ENCODE measurements at places on chromosomes 5 and 9.

- DNase-seq: no peak
Observed at GRCh38 chr5:116038817-116039216, 6.5 kb downstream of the ARL14EPL start.

- no peak for DNase-seq
Observed at GRCh38 chr9:38066914-38067858, 1.8 kb downstream of the SHB start.

- DNase-seq: no peak
Observed at GRCh38 chr5:16879650-16880049, 56.4 kb downstream of the MYO10 start.

DNA sequence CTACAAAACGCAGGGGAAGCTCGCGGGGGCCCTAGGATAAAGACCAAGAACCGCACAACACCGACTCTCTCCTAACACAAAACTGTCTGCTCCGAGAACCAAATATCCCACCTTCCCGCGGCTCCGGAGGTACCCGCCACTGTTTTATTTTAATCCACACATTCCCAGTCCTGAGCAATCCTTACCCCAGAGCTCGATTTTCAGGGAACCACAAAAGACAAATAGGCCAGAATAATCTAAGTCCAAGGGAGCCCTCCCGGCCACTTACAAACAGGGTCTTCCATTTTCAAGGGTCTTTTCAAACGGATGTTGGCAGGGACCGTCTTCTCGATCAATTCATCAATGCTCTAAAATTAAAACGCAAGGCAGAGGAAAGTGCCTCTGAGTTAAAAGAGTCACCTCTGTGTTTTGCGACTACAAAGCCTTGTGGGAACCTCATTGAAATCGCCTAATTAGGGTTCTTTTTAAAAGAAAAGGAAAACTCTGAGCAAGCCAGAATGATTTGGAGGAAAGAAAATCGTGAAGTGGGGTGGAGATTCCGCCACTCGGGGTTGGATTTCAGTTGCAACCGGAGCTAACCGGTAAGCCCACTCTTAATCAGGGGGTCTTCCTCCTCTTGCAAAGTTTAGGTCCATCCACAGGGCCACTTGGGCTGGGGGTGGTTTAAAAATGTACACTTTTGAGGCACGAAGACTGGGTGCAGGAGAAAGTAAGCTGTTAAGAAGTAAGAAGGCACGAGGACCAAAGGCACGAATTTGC, 1.0 kb downstream of the GLDC start:
- no peak for DNase-seq

DNA sequence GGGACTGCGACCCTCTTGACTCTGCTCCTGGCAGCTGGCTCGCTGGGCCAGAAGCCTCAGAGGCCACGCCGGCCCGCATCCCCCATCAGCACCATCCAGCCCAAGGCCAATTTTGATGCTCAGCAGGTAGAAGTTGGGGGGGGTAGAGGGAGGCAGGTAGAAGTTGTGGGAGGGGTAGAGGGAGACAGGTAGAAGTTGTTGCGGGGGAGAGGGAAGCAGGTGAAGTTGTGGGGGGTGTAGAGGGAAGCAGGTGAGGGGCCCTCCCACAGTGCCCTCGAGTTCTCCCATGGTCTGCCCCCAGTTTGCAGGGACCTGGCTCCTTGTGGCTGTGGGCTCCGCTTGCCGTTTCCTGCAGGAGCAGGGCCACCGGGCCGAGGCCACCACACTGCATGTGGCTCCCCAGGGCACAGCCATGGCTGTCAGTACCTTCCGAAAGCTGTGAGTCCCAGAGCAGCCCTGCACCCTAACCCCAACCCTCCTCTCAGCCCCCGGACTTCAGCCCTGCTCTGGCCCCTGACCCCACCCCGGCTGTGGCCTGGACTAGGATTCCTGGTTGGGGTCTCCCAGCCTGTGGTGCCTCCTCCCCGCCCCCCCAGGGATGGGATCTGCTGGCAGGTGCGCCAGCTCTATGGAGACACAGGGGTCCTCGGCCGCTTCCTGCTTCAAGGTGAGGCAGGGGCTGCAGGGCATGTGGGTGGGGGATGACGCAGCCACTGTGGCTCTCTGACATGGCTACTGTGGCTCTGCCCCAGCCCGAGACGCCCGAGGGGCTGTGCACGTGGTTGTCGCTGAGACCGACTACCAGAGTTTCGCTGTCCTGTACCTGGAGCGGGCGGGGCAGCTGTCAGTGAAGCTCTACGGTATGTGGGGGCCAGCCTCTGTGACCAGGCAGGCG, 537 bp downstream of the C8G start:
- no peak for DNase-seq

DNA sequence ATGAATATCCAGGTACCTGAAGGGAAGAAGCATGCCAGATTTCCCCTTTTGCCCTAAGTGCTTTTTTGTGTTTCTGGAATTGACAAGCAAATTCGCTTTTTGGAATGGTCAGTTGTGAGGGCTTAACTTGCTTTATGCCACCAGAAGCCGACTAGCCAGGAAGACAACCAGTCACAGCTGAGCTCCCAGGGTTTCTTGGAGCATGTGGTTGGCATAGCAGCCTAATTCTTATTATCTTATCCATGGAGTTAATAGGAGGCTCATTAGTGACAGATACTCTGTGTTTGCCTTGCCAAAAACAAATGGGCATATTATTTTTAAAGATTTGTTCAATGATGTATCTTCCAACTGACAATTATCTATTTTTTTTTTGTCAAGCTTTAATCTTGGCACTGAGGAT, 500.7 kb downstream of the PTPRD start:
- DNase-seq: no peak

GRCh38 chr5:33271606-33272005, 169.2 kb upstream of the TARS1 start:
- no peak for DNase-seq

- no peak for DNase-seq
Observed at GRCh38 chr5:133775584-133776304, 163.4 kb upstream of the FSTL4 start.

GRCh38 chr5:109316634-109317033, 93.1 kb downstream of the PJA2 start:
- DNase-seq: peak; percentile 24

- DNase-seq: no peak
Observed at GRCh38 chr5:14686517-14686916, 22.0 kb downstream of the OTULIN start.

DNA sequence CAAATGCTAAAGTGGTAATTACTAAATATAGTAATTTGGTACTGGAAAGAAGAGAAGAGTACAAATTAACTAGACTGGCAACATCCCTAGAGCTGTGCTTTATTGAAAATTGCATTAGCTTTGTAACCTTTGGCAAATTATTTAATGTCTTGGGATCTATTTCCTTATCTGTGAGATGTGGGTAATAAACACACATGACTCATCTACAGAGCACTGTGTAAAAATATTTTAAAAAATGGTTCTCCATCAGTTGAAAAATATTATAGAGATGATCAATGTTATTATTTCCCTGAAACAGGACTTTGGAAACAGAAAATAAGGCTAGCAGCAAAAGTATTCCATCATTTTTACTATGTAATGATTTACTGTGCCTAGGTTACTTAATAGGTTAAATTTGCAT, 1698.8 kb upstream of the CDH9 start:
- no peak for DNase-seq

- no peak for DNase-seq
Observed at GRCh38 chr9:117122953-117123352, 291.9 kb downstream of the ASTN2 start.

GRCh38 chr5:113735751-113736150, 222.3 kb downstream of the YTHDC2 start:
- DNase-seq: no peak

DNA sequence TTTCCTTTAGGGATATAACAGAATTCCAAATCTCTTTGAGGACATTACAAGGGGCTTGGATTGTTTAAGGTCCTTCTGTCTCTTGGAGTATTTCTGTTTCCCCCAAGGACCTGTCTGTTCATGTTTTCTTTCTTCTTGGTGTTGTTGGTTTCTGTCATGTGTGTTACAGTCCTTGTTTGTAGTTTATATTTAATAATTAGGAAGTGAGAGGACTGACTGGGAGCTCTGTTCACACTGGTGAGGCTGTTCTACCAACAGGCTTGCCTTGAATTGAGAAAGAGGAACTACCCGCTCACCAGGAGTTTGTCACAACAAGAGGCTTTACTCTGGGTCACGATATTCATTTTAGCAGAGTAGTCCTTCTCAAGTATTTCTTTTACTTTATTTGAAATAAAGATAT, 119.2 kb upstream of the SV2C start:
- no peak for DNase-seq

GRCh38 chr5:125583321-125584139, 837.1 kb upstream of the ZNF608 start:
- no peak for DNase-seq

DNA sequence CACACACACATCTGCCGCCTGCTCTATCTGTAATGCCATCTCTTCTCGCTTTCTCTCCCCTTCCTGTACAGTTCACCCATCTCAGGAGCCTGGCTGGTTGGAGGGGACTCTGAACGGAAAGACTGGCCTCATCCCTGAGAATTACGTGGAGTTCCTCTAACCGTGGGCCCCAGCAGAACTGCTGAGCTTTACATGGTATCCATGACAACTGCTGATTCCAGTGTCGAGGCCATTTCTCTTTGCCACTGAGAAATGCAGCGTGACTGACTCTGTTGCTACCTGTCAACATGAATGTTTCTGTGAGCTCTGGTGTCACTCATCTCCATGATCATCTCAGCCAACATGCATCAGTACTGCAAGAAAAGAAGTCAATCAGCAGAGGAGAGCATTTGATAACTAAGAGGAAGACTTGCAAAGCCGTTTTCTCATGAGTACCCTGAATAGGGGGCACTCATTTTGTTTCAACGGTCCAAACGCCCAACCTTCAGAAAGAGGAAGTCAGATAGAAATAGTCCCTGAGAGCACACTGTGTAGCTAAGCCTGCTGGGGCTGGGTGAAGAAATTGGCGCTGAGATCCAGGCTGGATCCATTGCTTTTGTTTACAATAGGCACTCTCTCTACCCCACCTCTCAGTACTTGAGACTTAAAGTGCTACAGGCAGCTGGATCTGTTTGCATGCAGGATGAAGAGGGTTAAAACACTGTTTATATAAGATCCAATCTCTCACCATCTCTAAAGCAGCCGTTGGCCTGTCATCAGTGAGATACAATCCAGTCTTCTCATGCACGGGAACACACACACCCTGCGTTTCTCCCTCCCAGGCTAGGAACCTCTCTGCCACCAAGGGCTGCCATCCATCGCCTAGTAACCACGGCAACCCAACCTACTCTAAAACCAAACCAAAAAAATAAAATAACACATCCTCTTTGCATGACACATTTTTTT, 180.9 kb downstream of the NR3C1 start:
- DNase-seq: no peak

- peak; percentile 81 for DNase-seq
Observed at GRCh38 chr5:55868846-55869245, 17.7 kb downstream of the IL31RA start.

DNA sequence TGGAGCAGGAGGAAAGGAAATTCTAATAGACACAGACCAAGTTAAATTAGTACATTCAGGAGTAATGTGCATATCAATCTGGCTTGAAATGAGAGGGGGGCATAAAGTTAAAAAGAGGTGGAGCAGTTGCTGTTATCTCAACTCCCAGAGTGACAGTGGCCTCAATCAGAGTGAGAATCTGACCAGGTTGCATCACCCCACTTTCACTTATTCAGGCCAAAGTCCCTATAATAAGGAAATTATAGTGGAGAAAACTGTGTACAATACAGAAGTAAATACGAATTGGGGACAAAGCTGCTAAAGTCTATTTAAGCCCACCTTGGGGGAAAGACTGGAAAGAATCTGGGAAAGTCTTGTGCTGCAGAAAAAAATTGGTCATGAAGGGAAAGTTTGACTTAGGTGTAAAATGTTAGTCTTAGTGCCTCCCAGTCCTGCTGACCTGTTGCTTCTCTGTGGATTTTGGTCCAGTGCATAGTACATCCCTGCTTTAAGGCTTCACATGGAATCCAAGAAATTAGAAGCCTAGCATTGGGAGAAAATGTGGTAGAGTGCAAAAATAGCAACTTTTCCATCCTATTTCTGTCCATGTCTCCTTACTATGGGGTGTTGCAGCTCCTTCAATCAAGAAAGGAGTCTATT, 27.9 kb downstream of the MROH2B start:
- no peak for DNase-seq

DNA sequence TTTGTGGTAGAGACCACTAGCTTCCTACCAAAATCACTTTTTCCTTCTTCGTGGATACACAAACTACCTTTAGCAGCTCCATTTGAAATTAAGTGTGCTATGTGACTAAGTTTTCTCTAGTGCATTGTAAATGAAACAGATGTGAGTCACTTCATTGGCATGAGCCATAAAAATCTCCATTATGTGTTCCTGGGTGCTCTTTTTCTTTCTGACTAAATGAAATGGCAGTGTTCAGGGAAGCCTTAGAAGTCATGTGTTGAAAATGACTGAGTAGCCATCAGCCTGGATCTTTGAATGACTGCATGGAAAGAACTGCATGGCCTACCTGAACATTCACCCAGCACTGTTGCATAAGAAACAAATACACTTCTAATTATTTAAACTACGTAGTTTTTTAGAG, 107.9 kb downstream of the NDUFAF2 start:
- peak; percentile 70 for DNase-seq

DNA sequence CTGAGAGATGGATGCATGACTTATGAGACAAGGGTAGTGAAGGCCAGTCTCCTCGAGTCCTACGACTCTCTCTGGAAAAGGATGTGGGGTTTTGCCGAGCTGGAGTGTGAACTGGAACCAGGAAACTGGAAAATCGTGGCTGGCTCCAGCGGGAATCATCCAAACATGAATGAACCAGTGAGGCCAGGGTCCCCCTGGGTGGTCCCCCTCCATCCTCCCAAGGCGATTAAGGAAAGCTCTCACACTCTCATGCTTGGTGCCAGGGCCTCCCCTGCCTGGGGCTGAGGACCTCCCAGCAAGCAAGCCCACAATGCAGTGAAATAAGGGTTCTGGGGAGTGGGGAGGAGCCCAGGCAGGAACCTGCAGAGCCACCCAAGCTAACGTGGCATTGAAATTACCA, 9.6 kb upstream of the AMBP start:
- no peak for DNase-seq

DNA sequence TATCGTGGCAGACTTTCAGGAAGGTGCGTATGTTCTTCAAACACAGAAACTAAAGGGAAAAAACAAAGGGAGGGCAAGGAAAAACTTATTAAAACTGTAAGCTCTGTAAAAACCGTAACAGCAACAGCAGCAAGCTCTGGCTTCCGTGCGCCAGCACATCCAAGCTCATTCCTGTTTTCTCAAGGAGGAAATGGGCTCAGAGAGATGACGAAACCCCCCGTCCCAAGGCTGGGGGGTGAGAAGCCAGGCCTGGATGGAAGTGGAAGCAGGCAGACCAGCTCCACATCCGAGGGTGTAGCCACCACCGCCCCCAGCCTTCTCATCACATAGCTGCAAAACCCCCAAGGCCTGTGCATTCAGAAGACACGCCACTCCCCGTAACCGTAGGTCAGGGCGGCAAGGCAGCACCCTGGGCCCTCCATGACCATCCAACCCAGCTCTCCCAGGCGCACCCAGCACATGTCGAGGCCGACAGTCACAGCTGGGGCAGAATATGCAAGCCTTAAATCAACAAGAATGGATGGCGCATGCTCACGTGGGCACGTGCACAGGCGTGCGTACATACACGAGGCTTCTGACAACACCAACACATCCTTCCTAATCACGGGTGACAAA, 52.8 kb downstream of the VAV2 start:
- no peak for DNase-seq

- DNase-seq: no peak
Observed at GRCh38 chr5:20420991-20421595, 433.1 kb upstream of the CDH18 start.

GRCh38 chr9:89562186-89562814, 42.5 kb upstream of the GADD45G start:
- no peak for DNase-seq

All from GM04504 (cell line).